ENCODE measurements at places on chromosomes 3 and 15. TPM values are rescaled to one million over a fixed set of nuclear protein-coding genes. Genes with fewer than 3 reads are reported as not detected.

CD200 gene
- 0.49 TPM for total RNA-seq

EPM2AIP1 gene
- total RNA-seq: 7.8 TPM

ENTPD3 gene
- total RNA-seq: not detected

CCDC39 gene
- total RNA-seq: not detected

GHSR gene
- not detected for total RNA-seq

GPR171 gene
- total RNA-seq: not detected

LRRC3B gene
- not detected for total RNA-seq

TEX9 gene
- 5.4 TPM for total RNA-seq
